Adipocyte (in vitro differentiated cells): ENCODE measurements at places on chromosomes 4 and X.
A peak's percentile ranks its signal among the peaks of the same experiment; 100 is the strongest.

GRCh38 chrX:68978255-68978654, 149.4 kb downstream of the EFNB1 start:
- DNase-seq = peak; percentile 34

GRCh38 chr4:119540249-119540648, 88.4 kb downstream of the PDE5A start:
- DNase-seq = no peak

DNA sequence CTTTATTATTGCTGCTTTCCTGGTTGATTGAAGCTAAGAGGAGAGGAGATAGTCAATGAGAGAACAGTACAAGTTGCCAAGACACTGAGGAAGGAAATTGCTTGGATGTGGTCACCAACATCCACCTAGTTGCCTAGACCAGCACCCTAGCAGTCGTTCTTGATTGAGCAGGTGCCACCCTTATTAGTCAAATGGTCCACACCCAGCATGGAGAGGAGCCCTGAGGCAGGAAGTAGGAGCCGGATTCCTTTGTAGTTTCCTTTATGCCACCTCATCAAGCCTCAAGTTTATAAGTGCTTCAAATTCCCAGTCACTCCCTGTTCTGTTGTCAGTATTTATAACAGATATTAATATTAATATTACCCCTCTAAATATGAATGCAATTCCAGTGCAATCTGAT, 19.1 kb downstream of the PAGE2 start:
- no peak for DNase-seq

- DNase-seq = no peak
These were observed 37.7 kb upstream of the ENPP6 start for GRCh38 chr4:184255361-184255760.

DNA sequence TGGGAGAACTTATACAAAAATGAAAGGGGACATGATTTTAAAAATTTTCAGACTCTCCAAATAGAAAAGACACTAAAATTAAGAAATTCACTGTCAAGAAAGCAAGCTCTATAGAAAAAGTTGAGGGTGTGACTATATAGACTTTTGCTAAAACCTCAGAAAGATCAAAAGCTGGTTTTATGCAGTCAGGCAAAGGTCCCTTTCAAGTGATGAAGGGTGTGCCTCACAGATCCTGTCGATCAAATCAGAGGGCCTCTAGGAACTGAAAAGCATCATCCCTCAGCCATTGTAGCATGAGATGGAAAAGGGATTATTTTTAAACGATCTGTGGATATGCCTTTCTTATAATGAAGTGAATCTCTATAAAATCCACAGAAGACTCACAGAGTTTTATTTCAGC, 116.5 kb downstream of the FAM13A start:
- DNase-seq = no peak

- DNase-seq = peak; percentile 59
These were observed 25.2 kb upstream of the ADD1 start for GRCh38 chr4:2818351-2818939.

- DNase-seq = no peak
These were observed 101.8 kb downstream of the PJA1 start for GRCh38 chrX:69063486-69063885.

GRCh38 chr4:40247350-40247749, 50.5 kb downstream of the RHOH start:
- no peak for DNase-seq

DNA sequence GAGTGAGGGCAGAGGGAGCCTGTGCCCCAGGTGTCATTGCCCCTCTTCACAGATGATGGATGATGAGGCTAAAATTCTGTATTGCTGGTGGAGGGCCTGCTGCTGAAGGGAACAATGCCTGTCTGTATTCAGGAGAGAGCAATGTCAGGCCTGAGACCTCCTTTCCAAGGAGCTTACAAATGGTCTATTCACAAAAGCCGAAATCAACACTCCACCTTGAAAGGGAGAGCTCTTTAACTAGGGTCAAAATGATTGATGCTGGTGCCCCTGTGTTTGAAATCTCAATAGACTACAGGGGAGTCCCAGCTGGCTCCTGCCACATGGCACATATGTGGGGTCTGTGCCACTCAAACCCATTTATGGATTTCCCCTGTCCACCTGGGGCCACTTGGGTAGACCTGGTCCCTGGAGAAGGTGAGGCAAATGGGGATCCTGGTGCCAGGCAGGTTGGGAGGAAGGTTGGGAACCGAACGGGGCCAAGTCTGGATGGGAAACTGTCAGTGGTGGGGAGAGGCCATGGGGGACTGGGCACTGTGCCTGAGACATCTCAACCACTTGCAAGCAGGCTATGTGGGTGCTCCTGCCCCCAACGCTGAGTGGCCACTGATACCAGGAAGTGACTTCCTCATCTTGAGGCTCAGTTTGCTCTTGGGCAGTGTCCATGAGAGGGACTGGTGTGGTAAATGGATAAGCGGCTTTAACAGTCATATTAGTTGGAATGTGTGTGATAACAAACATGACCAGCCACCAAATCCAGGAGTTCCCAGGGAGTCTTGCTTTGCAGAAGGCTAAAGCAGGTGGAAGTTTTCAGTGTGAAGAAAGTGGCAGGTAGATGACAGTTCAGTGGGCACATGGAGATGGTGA, 223.8 kb upstream of the PSAPL1 start:
- peak; percentile 9 for DNase-seq

DNA sequence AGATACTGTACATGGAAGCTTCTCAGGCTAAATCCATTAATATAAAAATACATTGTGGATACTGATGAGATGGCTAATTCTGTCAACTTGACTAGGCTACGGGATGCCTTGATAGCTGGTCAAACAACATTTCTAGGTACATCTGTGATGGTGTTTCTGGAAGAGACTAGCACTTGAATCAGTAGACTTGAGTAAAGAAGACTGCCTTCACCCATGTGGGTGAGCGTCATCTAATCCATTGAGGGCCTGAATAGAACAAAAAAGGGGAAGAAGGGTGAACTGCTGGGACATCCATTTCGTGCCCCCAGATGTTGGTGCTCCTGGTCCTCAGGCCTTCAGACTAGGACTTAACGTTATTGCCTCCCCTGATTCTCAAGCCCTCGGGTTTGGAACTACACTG, 3.7 kb upstream of the SRP72 start:
- DNase-seq = no peak

GRCh38 chrX:9131066-9131465, 97.1 kb upstream of the FAM9B start:
- no peak for DNase-seq

- no peak for DNase-seq
These were observed 12.3 kb upstream of the CHIC2 start for GRCh38 chr4:54076673-54077072.

DNA sequence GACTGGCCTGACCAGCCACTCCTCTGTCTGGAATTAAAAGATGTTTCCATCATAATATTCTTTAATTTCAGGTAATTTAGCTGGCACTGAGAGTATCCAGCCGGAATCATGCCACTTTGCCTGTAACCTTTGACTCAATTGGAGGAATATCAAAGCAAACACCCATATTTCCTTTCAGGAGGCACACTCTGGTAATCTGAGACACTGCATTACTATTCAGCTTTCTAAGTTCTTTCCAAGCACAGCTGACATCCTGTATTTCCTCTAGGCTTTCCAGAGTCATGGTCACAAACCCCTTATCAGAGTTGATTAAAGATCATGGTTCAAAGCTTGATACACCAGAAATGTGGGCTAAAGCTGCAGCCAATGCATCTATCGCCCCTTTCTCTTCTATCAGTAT, 29.3 kb downstream of the INTS12 start:
- DNase-seq = peak; percentile 25

DNA sequence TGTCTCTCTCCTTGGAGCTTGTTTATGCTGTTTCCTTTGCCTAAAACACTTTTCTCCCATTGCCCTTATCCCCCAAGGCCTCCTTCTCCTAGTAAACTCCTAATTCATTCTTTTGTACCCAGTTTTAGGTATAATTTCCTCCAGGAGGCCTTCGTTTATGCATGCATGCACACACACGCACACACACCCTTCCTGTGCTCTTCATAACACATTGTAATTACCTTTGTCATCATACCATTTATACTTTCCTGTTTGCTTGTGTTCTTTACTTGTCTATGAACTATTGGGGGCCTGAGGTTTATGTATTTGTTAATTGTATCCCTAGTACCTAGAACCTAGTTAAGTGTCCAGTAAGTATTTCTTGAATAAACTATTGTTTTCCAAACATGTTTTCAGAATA, 45.5 kb downstream of the XIAP start:
- DNase-seq = no peak

GRCh38 chr4:116132946-116133345, 952.4 kb downstream of the TRAM1L1 start:
- no peak for DNase-seq

DNA sequence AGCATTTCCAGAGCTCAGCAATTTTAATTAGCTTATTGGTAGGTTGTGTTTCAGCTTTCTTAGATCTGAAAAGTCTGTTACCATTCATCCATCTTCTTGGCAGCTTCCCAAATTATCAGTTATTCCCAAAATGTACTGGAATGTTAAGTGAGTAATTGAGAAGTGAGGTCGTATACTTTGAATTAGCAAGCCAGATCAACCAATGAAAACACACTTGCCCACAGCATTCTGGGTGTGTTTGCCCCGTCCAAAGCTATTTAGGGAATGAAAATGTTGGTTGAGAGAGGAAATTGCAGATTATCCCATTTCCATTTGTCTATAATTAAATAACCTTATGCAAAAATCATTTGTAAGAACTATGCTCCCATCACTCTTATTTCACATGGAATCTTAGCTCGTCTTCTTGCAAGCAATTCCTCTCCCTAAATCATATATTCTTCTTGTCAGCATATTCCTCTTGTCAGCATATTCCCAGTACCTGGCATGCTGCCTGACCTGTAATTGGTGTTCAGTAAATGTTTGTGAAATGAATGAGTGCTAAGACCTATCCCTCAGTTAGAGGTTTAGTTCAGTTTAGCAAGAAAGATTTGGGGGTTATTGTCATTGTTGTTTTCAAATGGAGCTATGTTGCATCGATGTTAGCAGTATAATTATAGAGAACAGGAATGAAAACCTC, 23.3 kb upstream of the ANTXR2 start:
- no peak for DNase-seq

GRCh38 chr4:69831646-69832325, 28.2 kb downstream of the SULT1E1 start:
- no peak for DNase-seq

GRCh38 chrX:29535212-29536162, 679.9 kb upstream of the MAGEB2 start:
- DNase-seq = peak; percentile 10

DNA sequence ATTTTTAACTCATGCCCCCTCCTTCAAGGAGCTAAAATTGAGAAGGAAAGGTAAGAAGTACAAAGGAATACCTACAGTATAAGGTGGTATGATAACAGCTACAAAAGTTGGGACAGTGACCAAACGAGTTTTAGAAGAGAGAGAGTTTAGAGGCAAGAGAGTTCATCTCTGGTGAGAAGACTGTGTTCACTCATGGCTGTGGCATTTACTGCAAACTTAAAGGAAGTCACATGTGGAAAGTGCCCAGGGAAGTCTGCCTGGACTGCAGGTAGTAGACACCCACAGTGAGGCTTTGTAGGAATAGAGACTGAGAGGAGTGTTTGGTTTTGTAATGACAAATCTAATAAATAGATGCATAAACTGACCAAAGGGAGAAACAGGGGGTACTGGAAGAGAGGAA, 493.5 kb downstream of the IL15 start:
- DNase-seq = no peak

- DNase-seq = peak; percentile 9
These were observed 12.2 kb downstream of the ITIH6 start for GRCh38 chrX:54785901-54786300.

GRCh38 chr4:158724637-158725036, 1.4 kb upstream of the PPID start:
- no peak for DNase-seq

GRCh38 chr4:12165616-12166015, 736.9 kb upstream of the HS3ST1 start:
- DNase-seq = no peak

- no peak for DNase-seq
These were observed 80.3 kb downstream of the RAB28 start for GRCh38 chr4:13403833-13404232.

- DNase-seq = no peak
These were observed 124.3 kb upstream of the GALNT7 start for GRCh38 chr4:173044340-173044739.
